Lower leg skin (tissue), 4 donors: ENCODE measurements at places on chromosomes 2 and 18.
A peak's percentile ranks its signal among the peaks of the same experiment; 100 is the strongest.

GRCh38 chr2:113861740-113862139 is 28.1 kb upstream of the ACTR3 start:
- DNase-seq: no peak

GRCh38 chr18:42298759-42299675 is 344.0 kb downstream of the PIK3C3 start:
- DNase-seq: peak; percentile 90

DNA sequence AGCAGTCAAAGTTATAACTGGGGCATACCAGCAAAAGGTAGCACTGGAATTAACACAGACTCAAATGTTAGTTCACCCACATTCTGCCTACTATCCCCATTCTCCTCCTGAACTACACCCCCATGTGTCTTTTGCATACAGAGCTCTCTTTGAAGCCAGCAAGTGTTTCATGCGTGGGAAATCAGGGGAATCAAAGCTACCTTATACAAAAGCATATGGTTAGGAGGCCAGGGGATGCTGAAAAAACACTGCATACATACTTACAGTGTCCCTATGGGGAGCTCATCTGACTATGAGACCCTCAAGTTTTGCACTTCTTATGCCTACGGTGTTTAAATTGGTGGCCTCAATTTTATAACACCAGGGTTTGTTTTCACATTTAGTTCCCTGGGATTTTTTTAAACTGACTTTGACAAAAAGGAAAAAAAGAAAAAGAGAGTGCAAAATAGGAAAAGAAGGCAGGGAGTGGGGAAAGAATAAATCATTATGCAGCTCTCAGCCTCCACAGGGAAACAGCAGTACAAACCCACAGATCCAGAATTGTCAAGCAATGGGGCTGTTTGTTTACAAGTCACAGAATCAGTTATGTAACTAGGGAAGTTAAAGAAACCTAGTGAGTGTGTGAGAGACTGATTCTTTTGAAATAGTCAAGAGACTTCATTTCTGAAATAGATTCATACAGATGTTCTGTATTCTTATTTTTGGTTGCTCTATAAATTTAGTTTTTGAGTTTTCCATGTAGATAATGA is 20.1 kb upstream of the PPP3R1 start:
- DNase-seq: no peak

DNA sequence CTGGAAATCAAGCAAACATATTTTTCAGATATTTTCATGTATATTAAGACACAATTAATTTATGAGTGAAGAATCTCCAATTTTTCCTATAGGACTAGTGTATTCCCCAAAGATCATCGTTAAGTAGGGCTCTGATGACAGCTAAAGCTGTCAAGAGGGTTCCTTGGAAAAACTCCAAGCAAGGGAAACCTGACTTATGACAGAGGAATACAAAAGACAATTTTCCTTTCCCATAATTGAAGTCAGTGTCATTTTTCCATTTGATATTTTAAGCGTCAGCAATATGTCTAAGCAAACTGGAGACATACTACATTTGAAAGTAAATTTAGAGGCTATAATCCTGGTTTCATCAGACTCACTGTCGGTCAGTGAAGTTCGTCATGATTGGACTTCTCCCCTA is 36.1 kb downstream of the RIT2 start:
- no peak for DNase-seq

DNA sequence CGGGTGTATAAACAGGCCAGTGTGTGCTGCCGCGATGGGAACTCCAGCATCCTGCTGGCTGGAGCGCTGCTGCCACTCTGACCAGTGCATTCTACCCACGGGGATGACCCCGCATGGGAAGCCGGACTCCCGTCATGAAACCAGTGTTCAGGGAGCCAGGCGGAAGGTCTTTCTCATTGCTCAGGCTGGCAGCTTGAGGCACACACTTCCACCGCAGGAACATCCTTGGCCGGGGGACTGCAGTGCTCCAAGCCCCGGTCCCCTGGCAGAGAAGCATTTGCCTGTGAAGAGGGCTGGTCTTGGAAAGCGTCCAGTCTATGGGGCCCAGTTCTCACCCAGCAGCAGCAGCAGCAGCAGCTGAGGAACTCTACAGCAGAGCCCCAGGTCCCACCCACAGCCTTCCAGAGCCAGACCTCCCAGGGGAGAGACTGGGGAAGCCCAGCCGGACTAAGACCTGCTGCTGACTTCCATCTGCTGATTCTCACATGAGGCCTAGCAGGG is 235.9 kb downstream of the KLHL29 start:
- no peak for DNase-seq

DNA sequence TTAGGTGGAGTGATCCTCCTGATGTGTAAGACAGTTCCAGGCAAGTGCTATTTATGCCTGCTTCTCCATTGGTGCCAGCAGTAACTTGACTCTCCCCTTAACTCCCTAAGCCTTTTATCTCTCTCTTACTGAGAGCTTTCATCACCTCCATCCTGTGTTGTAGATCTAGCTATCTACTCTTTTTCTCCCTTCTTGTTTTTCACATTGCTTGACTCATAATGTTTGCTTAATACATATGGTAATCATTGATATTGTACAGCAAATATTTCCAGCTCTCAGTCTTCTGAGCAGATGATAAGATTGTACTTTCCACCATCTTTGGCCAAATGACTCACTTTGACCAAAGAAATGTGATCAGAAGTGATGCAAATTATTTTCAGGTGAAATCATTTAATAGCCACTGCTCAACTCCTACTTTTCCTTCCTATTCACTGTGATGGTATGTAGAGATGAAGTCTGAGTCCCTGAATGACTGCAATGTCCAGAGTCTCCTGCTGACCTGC is 165.0 kb downstream of the PLCL1 start:
- no peak for DNase-seq

DNA sequence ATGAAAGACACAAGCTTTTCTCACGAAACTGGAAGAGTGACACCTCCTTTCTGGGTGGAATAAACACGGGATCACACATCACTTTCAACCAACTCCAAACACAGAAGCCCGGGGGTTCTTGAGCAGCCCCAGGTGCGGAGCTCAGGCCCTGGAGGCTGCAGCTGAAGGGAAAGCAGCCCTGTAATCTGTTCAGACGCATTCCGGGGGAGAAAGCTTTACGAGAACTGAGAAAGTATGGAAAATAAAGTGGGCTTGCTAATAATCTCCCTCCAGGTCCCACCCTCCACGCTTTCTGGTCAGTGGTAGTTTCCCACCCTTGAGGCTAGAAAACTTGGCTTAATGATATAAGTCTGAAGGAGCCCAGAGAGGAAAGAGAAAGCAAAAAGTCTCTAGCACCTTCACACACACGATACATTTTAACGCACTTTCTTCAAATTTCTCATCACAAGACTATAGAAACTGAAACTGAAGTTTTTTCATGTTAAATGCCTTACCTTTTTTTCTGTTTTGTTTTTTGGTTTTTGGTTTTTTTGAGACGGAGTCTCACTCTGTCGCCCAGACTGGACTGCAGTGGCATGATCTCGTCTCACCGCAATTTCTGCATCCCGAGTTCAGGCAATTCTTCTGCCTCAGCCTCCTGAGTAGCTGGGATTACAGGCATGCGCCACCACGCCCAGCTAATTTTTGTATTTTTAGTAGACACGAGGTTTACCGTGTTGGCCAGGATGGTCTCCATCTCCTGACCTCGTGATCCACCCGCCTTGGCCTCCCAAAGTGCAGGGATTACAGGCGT is 141.3 kb downstream of the AFF3 start:
- DNase-seq: no peak

DNA sequence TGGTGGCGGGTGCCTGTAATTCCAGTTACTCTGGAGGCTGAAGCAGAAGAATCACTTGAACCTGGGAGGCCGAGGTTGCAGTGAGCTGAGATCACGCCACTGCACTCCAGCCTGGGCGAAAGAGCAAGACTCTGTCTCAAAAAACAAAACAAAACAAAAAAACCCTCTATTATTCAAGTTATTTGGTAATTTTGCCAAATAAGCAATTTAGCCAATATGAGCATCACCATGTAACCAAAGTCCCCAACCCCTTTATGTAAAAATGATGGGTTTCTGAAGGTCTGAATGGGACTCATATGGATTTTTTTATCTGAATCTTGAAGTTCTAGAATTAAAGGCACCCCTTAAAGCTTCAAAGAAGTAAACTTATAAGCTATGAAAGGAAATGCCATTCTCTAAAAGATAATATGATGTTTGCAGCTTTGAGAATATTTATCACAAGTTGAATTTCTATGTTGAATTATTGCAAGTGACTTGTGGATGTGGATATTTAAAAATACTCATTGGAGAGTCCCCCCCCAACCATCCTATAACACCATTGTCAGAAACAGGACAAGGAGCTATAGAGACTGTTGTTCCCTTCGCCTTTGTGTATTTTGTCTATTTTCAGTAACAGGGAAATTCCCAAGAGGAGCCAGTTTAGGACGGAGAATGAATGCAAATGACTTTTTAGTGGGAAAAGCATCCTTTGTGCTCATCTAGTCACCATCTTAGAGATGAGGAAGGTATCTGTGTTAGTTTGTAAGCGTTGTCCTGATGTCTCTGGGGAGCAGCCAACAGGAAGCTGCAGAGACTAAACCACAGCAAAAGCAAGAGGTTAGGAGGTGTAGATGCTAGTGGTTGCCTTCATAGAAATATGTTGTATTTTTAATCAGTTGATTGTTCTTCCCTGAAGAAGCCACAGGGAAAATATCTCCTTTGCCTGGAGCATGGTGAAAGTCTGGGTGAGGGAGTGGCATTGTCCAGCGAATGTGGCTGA is 68.3 kb downstream of the TET3 start:
- no peak for DNase-seq

DNA sequence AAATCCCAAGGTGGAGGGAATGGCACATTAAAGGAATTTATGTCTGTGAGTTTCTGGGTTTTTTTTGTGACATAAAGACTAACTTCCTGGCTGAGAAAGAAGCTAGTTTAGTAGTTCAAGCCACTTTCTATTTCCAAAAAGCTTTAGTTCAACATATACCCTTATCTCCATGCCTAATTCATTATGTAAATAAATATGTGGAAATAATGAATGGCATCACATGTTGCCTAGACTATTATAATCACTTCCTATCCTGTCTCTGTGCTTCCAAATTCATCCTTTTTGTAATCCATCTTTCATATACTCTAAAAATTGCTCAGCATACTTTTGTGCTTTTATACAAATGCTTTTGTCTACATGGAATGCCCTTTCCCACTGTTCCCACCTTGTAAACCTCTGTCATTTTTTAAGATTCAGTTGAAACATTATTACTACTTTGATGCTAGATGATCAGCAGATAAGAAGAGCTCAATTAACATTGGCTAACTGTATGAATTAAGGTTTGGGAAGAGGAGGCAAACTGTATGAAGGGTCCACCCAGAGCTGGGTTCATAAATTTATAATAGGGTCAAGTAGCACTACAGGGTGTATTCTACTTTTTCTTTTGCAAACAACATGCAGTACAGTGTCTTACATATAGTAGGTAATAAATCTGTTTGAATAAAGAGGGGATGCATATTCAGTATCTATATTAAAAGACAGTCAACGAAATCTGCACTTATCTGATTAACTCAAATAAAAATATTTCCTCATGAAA is 61.7 kb upstream of the MTIF2 start:
- no peak for DNase-seq

GRCh38 chr18:47441914-47442313 is 190.5 kb upstream of the SKOR2 start:
- DNase-seq: peak; percentile 9

- DNase-seq: no peak
Observed at GRCh38 chr2:146579147-146579930, 1265.5 kb upstream of the ACVR2A start.

DNA sequence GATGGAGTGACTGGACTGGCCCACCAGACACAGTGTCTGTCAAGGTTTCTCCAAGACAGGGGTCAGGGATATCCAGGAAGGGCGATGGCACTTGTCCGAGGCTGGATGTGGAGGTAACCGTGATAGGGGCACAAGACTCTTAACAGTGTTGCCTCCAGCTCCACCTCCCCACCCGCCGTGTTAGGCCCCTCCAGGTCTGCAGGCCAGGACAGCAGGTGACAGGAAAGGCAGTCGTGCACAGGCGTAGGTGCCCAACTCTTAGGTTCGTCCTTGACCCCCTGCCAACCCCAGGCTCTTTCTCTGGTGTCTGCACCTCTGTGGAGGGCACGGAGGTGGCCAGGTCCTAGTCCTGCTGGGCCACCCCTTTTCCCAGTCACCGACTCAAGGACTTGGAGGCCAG is 10.1 kb downstream of the ITM2C start:
- no peak for DNase-seq

DNA sequence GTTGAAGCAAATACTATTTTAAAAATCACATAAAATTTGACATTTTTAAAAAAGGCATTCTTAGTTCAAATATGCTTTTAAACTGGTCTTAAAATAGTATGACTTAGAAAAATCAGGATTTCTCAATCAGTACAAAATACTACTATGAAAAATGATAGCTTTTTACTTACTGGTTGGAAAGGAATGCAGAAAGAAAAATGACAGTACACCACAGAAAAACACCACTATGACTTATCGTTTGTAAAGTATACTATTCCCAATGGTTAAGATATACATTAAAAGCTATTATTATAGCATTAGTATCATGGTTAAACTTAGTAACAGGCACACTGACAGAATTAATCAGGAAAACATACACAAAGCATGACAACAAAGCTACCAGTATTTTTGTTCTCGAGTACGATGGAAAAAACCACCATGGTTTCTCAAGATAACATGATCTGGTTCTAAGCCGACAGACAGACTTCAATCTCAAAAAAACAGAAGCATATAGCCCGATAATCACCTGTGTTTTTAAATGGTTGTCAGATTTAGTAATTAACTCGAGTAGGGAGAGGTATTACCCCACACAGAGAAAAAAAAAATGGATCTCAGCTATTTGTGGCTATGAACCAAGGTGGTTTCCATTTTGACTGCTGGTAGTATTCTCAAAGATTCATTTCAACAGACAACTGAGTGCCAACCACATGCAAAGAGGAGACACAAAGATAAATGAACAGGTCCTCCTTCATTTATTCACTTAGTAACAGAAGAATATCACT is 39.1 kb downstream of the CUL3 start:
- DNase-seq: no peak

DNA sequence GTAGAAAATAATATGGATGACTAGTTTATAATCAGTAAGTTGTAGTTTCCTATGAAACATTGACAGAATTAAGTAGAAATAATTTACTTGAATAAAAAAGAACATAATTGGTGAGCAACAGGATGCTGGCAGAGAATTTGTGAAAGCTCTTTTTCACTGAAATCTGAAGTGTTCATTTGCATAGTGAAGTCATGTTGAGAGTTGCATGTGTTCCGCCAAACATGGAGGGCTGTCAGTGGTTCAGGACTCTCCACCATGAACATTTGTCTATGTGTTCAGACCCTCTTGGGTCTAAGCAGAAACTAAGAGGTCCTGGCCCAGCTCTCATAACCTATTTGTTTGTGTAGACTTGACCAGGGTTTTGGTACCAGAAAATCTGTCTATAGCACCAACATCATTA is 182.5 kb upstream of the LINC00305 start:
- no peak for DNase-seq

DNA sequence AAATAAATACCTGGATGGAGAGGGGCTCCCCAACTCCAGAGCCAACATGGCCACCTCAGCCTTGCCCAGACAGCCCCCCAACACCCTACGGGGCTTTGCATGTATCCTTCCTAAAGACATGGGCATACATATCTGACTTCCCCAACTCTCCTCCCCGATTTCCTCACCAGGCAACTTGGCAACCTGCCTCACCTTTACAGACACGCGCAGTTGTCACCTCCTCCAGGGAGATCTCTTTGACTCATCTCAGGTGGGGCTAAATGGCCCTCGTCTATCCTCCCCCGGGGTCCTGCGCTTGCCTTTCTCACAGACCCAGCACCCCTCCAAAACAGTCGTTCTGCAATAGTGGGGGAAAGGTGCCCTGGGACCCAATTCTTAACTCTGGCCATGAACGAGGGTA is 10.6 kb upstream of the BIN1 start:
- no peak for DNase-seq
